Esophagus squamous epithelium (tissue), 5 donors: ENCODE measurements at places on chromosomes 7 and 10.

- DNase-seq = no peak
Observed at GRCh38 chr7:159136846-159137245, 7.8 kb downstream of the VIPR2 start.

DNA sequence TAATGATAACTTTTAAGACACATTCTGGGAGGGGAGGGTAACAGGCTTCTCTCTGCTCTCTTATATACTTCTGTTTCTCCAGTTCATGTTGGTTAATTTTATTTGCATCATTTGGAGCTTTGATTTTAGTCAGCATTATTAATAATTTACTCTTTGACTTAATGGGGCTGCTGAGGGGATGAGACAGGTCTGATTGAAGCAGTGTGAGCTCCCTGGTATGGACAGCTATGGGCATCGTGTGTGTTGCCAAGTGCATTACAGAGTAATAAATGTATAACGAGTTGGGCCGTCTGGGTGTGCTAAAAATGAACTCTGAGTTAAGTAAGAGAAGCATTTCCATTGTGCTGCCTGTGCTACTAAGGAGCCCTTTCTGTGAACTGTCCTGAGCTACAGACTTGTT lies 31.7 kb upstream of the IKZF1 start:
- DNase-seq = no peak

DNA sequence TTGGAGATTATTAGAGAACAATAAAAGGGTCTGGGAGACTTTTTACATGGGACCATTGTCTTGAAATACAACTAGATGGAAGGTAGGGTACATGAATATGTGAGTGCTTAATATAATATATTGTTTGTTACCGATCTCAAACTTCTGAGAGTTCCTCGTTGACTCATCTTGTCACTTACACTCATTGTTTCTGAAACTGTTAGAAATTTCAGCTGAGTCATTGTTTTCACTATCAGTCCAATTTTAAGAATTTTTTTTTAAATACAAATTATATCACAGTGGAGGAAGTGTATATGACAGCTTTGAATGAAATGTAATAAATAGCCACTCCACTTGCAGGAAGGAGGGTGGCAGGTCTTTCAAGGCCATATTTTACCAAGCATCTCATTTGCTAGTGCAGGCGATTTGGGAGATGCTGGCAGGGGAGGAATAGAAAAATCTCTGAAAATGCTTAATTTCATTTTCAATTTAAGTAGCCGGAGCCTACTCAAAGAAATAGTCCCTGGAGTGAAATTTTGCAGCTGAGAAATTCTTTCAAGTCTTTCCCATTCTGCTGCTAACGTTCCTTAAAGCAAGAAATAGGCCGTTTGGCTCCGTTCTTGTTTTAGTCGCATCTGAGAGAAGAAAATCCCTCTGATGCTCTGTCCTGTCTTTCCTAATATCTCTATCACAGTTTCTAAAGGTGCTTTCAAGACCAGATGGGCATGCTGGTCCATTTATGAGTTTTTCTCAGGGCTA lies 1404.2 kb upstream of the CELF2 start:
- no peak for DNase-seq

DNA sequence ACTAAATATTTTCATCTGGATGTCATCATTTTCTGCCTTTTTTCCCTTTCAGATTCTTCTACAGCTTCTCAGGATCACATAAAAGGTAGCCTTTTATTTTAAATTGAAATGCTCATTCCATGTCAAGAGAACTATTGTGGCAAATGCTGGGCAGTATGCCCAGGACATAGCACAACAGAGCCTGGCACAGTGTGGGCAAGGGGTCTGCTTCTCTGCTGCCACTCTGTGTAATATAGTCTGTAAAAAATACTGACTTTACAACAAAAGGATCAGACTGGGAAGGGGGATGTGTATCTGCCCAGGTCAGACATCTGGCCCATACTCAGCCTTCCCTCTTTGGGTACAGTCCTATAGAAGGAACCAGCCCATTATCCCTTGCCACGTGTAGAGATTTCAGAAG lies 62.7 kb downstream of the CUZD1 start:
- DNase-seq = no peak

GRCh38 chr10:62384447-62385081 lies 10.4 kb downstream of the ZNF365 start:
- DNase-seq = no peak

DNA sequence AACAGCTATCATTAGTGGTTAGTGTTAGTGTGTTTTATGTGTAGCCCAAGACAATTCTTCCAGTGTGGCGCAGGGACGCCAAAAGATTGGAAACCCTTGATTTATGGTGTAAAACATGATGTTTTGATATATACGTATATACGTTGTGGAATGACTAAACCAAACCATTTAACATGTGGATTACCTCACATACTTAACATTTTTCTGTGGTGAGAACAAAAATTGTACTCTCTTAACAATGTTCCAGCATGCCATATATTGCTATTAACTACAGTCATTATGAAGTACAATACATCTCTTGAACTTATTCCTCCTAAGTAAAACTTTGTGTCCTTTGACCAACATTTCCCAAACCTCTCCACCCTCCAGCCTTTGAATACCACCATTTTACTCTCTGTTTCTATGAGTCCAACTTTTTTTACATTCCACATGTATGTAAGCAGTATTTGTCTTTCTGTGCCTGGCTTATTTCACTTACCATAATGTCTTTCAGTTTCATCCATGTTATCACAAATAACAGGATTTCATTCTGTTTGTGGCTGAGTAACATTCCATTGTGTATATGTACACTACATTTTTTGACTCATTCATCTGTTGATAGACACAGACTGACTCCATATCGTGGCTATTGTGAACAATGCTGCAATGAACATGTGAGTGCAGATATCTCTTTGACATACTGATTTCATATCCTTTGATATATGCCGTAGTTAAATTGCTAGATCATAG lies 42.2 kb upstream of the MAGI2 start:
- DNase-seq = no peak

- DNase-seq = no peak
Observed at GRCh38 chr7:39811161-39811614, 138.9 kb upstream of the CDK13 start.

DNA sequence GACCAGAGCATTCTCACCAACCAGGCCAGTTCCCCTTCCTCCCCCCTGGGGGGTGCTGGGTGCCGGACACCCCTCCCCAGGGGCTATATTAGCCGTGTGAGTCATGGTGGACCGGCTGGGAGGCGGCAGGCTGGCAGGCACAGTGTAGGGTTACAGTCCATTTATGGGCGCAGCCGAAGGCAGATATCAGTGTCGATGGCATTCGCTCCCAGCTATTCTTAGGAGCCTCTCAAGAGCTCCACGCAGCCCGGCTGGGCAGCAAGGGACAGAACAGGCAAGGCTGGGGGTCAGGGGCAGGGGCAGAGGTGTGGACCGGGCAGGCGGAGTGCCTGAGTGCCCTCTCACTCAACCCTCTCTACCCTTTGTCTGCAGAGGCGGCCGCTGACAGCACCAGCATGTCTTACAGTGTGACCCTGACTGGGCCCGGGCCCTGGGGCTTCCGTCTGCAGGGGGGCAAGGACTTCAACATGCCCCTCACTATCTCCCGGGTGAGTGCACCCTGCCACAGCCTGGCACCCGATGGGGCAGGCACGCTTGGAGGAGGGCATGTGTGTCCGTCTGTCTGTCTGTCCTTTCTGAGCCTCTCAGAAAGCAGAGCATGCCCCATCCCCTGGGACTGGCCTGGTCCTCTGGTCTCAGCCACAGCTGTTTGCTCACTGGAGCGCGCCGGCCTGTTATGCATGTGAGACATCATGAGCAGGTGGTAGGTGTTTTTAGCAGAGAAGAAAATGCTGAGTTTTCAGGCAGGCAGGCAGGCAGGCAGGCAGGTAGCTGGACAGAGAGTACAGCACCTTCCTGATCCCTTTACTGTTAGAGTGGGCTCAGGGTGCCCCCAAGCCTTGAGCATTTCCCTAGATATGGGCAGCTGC lies at the start of gene LDB3:
LDB3 (plus strand) TSS at position 215 of the 869 bp plus-strand sequence; CDS start at position 396, 181 bp downstream.
- DNase-seq = no peak

DNA sequence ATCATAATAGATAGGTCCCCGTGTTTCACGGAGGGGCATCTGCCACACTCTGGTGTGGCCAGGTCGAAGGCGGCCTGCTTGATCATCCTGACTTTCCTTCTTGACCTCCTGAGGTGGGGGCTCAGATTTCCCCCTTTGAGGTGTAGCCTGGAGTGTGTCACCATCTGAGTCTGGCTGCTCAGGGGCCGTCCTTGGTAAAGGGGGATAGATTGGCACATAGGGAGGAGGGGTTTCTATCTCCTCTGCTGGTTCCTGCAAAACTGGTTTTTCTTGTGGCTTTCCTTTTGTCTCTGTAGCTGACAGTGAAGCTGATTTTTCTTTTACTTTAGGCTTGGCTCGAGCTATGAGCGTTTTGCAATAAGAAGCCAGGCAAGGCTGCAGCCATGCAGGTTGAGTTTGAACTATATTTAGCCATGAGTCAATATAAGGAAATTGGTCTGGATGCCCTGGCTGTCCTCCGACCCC lies 7.1 kb upstream of the ZNF117 start:
- no peak for DNase-seq

DNA sequence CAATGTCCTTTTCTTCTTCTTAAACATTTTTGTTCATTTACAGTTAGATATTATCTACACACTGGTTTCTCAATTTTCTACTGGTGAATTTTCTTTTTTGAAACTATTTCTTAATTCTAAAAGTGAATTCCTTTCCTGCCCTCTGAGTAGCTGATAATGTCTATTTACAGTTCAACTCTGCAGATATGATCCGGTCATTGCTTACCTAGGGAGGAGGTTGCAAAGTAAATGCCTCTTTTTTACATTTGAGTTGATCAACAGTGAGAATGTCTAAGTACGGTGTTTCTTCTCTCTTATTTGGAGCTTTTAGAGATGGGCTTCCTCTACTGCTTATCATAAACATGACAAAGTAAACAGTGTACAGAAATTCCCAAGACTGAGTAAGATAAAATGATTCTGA lies 20.6 kb upstream of the ORC5 start:
- no peak for DNase-seq

- no peak for DNase-seq
Observed at GRCh38 chr7:155252892-155253501, 44.7 kb upstream of the INSIG1 start.

DNA sequence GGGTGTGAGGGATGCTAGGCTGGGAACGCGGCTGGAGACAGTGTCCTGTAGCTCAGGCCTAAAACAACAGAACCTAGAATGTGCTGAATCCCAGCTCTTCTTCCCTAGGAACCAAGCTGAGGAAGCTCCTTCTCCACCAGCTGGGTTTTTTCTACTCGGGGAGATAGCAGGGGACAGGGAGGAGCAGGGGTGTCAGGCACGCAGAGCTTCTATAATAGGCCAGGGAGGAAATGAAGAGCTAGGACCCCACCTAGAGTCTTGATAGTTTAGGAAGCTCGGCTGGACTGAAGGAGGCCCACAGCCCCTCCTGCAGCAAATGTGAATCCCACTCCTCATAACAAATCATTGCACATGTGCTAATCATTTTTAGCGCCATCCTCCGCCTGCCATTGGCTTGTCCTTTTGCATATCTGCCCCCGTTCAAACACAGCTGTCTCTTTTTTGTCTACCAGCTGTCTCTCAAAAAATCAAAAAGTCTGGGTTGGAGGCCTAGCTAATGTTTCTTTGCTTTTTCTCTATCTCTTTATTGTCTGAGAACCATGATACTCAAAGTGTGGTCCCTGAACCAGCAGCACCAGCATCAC lies 24.1 kb upstream of the FAM180A start:
- DNase-seq = no peak

GRCh38 chr7:47069385-47070076 lies 512.4 kb downstream of the TNS3 start:
- no peak for DNase-seq

DNA sequence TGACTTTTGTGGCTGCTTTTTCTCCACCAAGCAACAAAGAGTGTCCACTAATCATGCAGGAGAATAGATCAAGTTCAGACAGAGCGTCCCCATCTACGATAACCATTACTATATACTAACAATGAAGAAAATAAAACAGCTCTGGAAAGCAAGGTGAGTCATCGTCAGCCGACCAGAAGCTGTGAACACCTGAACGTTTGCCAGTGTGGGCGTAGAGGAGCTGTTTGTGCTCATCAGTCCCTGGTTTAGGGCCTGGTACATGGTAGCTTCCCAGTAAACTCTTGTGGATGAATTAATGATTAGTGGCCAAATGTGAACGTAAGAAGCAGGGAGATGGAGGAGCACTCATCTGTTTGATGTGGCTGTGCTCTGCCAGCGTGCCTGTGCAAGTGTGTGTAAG lies 180.7 kb downstream of the EVX1 start:
- DNase-seq = no peak

- no peak for DNase-seq
Observed at GRCh38 chr10:78924319-78925003, 144.3 kb upstream of the ZMIZ1 start.

GRCh38 chr7:99729486-99730237 lies 5.3 kb downstream of the CYP3A7 start:
- DNase-seq = no peak

- no peak for DNase-seq
Observed at GRCh38 chr7:130721486-130722277, 12.3 kb downstream of the KLF14 start.

- no peak for DNase-seq
Observed at GRCh38 chr7:33901199-33901598, 4.1 kb upstream of the BMPER start.

DNA sequence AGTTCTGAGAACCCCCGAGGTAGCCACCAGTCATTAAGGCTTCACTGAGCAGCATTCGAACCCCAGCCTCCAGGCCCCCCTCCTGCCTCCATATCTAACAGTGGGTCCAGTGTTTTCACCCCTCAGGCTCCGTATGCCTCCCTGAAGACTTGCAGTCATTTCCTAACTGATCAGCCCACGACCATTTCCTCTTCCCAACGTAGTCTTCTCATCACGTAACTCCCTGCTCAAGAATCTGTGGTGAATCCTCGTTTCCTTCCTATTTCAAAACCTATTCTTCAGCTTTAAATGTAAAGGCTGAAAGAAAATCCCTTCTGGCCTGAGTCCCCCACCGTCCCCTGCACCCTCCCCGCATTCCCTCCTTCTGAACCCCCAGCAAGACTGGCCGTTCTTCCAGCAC lies 21.1 kb downstream of the FRMD4A start:
- no peak for DNase-seq

GRCh38 chr7:123494193-123494796 lies 40.1 kb downstream of the IQUB start:
- DNase-seq = no peak

- DNase-seq = no peak
Observed at GRCh38 chr7:28036696-28037095, 143.9 kb downstream of the JAZF1 start.

GRCh38 chr7:159238541-159238940 lies 93.9 kb upstream of the VIPR2 start:
- no peak for DNase-seq

GRCh38 chr10:126256864-126257263 lies 131.4 kb downstream of the ADAM12 start:
- DNase-seq = no peak

GRCh38 chr7:96014617-96015016 lies 242.3 kb downstream of the DYNC1I1 start:
- DNase-seq = no peak

DNA sequence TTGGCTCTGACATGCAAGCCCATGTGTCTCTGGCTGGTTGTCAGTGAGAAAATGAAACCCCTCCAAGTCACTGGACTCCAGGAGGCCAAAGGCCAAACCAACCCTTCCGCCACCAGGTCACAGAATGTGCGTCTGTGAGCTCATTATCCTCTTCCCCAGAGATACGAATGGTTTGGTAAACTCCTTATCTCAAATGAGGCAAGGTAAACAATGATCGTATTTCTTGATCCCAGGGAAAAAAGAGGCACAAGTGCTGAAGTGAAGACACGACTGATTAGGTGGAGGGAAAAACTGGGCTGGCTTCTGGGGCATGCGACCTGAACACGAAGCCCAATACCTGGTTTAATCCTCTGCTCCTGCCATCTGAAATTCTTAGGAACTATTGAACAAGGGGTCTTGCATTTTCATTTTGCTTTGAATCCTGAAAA lies 70.6 kb upstream of the ARID5B start:
- DNase-seq = no peak
